ENCODE measurements at places on chromosomes 16 and 17. TPM values are rescaled to one million over a fixed set of nuclear protein-coding genes. Genes with fewer than 3 reads are reported as not detected.

- H3K4me1 ChIP-seq = no peaks in the 10 kb centered on the region
- H3K27ac ChIP-seq = no peak overlapping the region
- DNase-seq = no peak
- H3K36me3 ChIP-seq = no peaks in the 10 kb centered on the region
- H3K4me3 ChIP-seq = no peak overlapping the region
Observed at GRCh38 chr16:59907611-59908010, 1173.5 kb upstream of the GOT2 start.

GRCh38 chr16:1863681-1864460, 8.1 kb downstream of the MEIOB start:
- H3K36me3 ChIP-seq = no peaks in the 10 kb centered on the region
- no peaks in the 10 kb centered on the region for H3K27me3 ChIP-seq
- DNase-seq = no peak
- H3K4me1 ChIP-seq = no peaks in the 10 kb centered on the region
- H3K4me3 ChIP-seq = no peak overlapping the region

The KRT33B gene
- not detected for total RNA-seq

GRCh38 chr17:2816688-2817087, 20.4 kb downstream of the RAP1GAP2 start:
- H3K36me3 ChIP-seq = no peaks in the 10 kb centered on the region
- H3K4me3 ChIP-seq = no peak overlapping the region
- H3K4me1 ChIP-seq = peaks cover 21% of the 10 kb centered on the region
- no peak overlapping the region for H3K27ac ChIP-seq
- H3K27me3 ChIP-seq = no peaks in the 10 kb centered on the region

GRCh38 chr17:1484676-1485422, 7.6 kb downstream of the MYO1C start:
- H3K27ac ChIP-seq = peak overlapping the region; percentile 76
- DNase-seq = peak; percentile 81
- no peaks in the 10 kb centered on the region for H3K27me3 ChIP-seq

The SHISA6 gene
- total RNA-seq = not detected

DNA sequence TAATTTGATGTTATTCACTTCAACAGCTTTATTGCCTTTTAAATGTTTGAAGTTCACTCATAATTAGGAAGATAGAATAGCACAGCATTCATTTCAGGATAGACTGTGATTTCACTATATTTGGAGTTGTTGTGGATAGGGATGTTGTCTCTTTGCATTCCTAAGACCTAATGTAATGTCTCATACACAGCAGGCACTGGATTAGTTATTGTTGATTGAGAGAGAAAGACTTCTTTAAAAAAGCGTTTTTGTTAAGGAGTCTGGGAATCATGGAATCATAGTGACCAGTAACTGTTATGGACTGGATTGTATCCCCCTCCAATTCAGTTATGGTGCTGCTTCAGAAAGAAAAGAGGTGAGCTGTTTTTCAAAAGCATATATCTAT, 122.0 kb downstream of the USP22 start:
- H3K4me1 ChIP-seq = peaks cover 3% of the 10 kb centered on the region
- H3K27me3 ChIP-seq = no peaks in the 10 kb centered on the region

DNA sequence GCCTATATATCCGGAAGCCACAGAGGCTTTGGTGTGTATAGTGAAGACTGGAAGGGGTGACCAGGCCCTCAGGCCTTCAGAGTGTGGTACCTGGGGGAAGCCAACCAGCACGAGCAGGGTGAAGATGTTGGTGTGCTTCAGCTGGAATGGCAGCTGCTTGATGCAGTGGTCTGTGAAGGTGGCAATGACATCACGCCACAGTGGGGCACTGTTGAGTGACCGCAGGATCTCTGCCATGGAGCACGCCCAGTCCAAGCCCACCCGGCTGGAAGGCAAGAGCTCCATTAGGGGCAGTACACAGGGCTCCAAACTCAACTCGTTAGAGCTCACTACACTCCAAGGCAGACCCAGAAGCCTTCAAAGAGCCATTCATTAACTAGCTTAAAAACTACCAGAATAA, 68.5 kb upstream of the ATP2A3 start:
- H3K36me3 ChIP-seq = peaks cover 24% of the 10 kb centered on the region
- H3K4me3 ChIP-seq = no peak overlapping the region
- H3K27ac ChIP-seq = no peak overlapping the region

The OSGIN1 gene
- 0.97 TPM for total RNA-seq
